Mammary microvascular endothelial cell (primary cell): ENCODE measurements at places on chromosomes 11 and 22. TPM values are rescaled to one million over a fixed set of nuclear protein-coding genes. Genes with fewer than 3 reads are reported as not detected.

The OR51I1 gene
- total RNA-seq: not detected in 2 replicates

The CSRP3 gene
- not detected in 2 replicates for total RNA-seq

The C11orf97 gene
- not detected in 2 replicates for total RNA-seq

The TSPAN32 gene
- total RNA-seq: not detected in 2 replicates

The OR4C5 gene
- not detected in 2 replicates for total RNA-seq

The RCE1 gene
- total RNA-seq: 19.3 and 26.4 TPM in 2 replicates

The SAA4 gene
- not detected in 2 replicates for total RNA-seq

The PATE4 gene
- not detected in 2 replicates for total RNA-seq

The DEUP1 gene
- total RNA-seq: not detected in 2 replicates

The EXPH5 gene
- total RNA-seq: under 0.01 and 0.15 TPM in 2 replicates

The SNX32 gene
- not detected in 2 replicates for total RNA-seq

The TNNT3 gene
- total RNA-seq: not detected in 2 replicates

The ACRV1 gene
- not detected in 2 replicates for total RNA-seq

The KIF18A gene
- total RNA-seq: 11.8 and 12.1 TPM in 2 replicates

The PGR gene
- not detected in 2 replicates for total RNA-seq

The GAL3ST3 gene
- not detected in 2 replicates for total RNA-seq

The OVOL1 gene
- total RNA-seq: not detected in 2 replicates

The CHRNA10 gene
- 0.05 TPM in 1 of 2 replicates, not detected in the other for total RNA-seq

The RASSF10 gene
- not detected in 2 replicates for total RNA-seq

The ASPHD2 gene
- total RNA-seq: 0.87 and 2.5 TPM in 2 replicates

The KCTD14 gene
- 1.4 and 1.6 TPM in 2 replicates for total RNA-seq

The APOA5 gene
- not detected in 2 replicates for total RNA-seq

The SMTNL1 gene
- total RNA-seq: not detected in 2 replicates

The AMPD3 gene
- total RNA-seq: 4.1 and 4.3 TPM in 2 replicates

The TP53I11 gene
- total RNA-seq: 33.1 and 43.7 TPM in 2 replicates
